Lung microvascular endothelial cell (primary cell): ENCODE measurements at places on chromosomes 12 and 14. TPM values are rescaled to one million over a fixed set of nuclear protein-coding genes. Genes with fewer than 3 reads are reported as not detected.

DNA sequence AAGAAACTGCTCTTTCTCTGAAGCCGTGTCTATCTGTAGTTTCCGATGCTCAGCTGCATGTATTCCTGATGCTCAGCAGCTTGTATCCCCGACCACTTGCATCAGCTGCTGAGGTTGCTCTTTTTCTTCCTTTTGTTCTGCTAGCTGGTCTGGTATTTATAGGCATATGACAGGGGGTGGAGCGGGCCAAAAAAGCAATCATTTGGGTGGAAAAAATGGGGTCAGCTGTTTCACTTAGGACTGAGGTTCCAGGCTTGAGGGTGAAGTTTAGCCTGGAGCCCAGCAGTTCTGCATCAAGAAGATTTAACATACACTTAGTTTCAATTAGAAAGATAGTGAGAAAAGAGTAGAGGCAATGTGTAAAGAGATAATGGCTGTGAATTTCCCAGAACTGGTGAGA, 23.6 kb upstream of the AMN1 start:
- no peak for DNase-seq

GRCh38 chr12:84732828-84733340, 179.7 kb downstream of the SLC6A15 start:
- no peak for DNase-seq

Gene PXN
- 52.5 and 56.2 TPM in 2 replicates for total RNA-seq

Gene HOXC4
- total RNA-seq: not detected in 2 replicates

DNA sequence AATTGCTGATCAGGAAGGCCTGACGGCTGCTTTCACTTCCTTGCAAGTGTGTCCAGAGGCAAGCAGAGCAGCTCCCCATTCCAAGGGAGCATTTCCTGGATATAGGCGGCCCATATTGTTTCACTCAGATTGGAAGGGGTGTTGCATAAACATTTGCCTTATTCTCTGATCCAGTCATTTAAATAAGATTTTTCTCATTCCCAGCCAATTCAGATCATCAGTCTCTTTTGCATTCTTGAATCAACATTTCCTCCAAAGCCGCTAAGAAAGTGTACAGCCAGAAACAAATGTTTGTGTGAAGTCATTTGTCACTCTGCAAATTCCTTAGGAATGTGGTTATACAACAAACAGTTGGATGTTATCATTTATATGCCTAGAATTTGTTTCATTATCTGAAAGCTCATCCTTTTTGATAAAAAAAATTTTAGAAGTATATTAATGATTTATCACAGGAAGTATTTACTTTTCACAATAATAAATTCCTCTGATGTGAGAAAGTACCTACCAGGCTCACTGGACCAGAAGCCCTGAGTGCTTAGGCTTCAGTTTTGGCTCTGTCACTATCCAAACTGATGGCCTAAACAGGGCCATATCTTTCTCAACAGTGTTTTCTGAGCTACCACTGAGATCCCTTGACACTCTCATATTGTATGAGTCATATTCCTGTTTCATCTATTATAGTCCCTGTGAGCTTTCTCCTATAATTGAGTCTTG, 379.6 kb downstream of the CCDC91 start:
- DNase-seq: no peak

GRCh38 chr12:22715254-22715653, 90.3 kb downstream of the ETNK1 start:
- DNase-seq: no peak

GRCh38 chr12:25253371-25254068, 2.8 kb upstream of the KRAS start:
- no peak for DNase-seq

DNA sequence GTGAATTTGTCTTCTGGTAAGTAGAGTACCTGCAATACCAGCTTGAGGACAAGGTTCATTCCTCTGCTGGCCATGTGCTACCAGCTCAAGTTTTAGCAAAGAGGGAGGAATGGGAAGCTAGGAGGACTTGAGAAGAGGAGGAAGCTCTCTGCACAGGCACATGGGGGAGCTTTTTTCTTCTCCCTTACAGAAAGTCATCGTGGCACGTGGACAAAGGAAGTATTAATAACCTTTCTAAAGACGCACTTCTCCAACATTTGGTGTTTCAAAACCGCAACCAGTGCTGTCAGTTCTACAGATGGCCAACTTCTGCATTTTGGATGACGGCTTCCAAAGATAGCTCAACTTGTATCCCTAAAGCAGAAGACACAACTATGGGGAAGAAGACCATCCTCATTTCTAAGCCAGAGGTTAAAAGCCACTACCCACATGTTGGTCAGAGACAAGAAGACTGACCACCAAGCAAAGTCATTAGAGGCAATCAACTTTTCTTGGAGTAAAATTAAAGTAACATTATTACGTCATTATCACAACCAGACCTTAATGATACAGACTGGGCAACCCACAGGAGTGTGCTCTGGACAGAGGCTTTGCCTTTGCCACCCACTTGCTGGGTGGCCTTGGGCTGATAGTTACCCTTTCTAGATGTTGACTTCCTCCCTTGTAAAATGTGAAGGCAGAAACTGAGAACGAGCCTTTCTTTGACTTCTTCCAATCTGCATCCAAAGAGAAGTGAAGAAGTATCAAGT, 12.3 kb upstream of the TMED10 start:
- DNase-seq: no peak

DNA sequence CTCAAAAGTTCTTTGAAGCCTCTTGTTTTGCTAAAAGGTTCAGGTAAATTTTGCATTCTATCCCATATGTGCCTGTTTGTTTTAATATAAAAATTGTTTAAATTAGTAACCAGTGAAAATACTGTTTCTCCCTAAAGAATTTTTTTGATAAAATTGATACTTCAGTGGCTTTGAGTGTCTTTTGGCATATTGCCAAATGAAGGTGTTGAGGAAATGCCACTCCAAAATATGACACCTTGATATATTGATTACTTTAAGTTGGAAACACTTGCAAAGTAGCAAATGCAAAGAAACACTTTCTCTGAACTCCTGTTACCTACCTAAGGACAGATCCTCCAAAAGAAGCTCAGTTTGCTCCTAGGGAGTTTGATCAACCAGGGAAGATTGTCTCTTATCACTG, 8.4 kb downstream of the STYX start:
- DNase-seq: no peak

- DNase-seq: peak; percentile 45
Observed at GRCh38 chr14:30656190-30656632, 34.1 kb downstream of the SCFD1 start.

- DNase-seq: no peak
Observed at GRCh38 chr12:44157359-44157758, 321.5 kb downstream of the TMEM117 start.

Gene LRP1-AS
- not detected in 2 replicates for total RNA-seq

Gene GLI1
- total RNA-seq: not detected in 2 replicates

DNA sequence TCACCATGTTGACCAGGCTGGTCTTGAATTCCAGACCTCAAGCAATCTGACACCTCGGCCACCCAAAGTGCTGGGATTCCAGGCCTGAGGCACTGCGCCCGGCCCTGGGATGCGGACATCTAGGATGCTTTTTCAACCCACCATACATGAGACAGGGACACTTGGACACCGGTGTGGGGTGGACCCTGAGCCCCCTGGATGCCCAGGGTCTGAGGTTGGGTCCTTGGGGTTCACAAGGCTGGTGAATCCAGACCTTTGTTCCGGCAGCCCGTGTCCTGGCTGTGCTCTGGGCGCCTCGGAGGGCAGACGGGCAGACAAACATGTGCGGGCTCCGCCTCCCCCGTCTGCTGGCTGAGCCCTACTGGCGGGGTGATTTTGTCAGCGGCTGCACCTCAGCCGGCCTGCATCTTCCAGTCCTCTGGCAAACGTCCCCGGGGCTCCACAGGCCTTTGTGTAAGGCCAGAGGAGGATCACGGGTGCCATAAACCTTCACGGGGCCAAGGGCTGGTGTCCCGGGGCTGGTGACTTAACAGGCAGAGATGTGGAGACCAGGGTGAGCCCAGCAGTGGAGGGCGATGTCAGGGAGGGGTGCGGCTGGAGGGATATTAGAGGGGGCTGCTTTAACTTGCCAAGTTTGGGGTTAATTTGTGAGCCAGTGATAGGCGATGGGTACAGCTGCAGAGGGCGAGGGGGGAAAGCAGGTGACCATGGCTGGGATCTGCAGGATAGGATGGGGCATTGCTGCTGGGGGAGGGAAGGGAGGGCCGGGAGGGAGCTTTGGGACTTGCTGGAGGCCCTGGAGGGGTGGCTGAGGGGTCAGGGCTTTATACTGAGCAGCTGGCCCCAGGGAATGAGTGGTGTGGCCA, 5.8 kb downstream of the ASPG start:
- no peak for DNase-seq

Gene ERP27
- total RNA-seq: 0.22 TPM in 1 of 2 replicates, not detected in the other

DNA sequence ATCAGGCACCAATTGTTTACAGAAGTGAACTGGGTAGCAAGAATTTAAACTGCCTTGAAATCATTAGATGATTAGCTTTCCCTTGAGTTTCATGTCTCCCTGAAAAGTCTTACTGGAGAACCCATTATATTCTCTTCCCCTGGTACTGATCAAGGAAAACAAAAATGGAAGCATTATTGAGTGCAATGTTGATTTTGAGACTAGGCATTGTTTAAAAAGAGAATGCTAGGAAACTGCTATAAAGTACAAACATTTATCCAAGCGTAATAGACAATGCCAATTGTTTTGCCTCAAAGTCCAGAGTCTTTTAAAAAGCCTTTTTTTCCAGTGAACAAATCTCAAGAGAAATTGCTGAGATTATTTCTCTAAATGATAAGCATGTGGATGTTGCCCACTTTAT, 197.0 kb downstream of the CCER1 start:
- peak; percentile 21 for DNase-seq

DNA sequence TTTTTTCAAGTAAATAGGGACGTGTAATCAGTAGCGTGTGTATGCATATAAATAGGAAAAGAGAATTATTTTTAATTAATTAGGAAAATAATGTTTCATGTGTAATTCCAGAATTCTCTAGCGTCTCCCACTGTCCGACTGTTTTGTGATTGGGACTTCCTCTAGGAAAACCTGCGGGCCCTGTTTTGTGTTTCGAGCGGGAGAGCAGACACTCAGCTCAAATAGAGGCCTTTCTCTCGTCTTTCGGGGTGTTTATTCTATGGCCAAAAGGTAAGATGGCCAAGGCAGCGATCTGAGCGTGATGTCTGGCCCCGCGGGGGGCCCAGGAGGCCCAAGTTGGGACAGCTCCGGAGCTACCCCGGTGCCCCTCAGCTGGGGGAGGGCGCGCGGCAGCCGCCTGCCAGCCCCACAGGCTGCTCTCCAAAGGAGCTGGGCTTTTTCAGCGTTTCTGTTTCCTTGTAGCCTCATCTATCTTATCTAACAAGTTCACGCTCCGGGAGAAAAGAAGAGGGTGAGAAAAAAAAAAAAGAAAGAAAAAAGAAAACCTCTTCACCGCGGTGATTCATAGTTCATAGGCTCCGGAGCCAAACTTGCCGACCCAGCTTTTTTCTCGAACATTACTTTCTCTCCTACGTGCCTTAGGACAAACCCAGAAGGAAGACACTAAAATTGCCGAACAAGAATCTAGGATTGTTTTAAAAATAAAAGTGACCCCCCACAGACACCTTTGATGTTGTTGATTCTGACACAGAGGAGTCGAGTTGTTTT, 7.5 kb upstream of the FOXG1 start:
- DNase-seq: no peak

- DNase-seq: no peak
Observed at GRCh38 chr12:107435072-107435471, 250.5 kb upstream of the PWP1 start.

Gene MAP1LC3B2
- 0.40 and 0.65 TPM in 2 replicates for total RNA-seq

DNA sequence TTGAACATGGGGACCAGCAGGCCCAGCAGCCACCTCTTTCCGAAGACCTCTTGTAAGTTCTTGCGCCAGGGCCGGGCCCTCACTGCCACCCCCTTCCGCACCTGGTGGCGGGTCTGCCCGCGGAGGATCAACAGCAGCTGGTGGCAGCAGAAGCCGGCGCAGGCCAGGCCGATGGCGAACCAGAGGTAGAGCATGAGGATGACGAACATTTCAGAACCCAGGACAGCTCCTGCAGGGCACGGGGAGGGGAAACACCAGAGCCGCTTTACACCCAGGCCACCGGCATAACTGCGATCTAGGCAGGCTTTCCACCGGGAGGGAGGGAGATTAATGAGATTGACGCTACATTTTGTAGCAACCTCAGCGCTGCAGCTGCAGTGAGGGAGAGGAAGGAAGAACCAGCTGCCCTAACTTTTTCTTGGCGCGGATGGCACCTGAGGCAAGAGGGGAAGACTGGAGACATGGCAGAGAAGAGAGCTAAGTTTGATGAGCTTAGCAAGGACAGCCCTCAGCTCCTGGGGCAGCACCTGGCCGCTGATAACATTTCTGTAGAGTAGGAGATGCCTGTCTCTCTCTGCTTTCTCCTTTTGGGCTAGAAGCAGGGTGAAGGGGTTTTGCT, 7.8 kb downstream of the ZDHHC22 start:
- peak; percentile 82 for DNase-seq

- no peak for DNase-seq
Observed at GRCh38 chr12:88951177-88951576, 370.9 kb upstream of the KITLG start.

Gene ERBB3
- total RNA-seq: under 0.01 and 0.22 TPM in 2 replicates

Gene AKAP5
- total RNA-seq: 0.20 and 0.22 TPM in 2 replicates

Gene STON2
- 49.0 and 175 TPM in 2 replicates for total RNA-seq

GRCh38 chr12:57299514-57300016, 48.6 kb upstream of the STAC3 start:
- DNase-seq: no peak

DNA sequence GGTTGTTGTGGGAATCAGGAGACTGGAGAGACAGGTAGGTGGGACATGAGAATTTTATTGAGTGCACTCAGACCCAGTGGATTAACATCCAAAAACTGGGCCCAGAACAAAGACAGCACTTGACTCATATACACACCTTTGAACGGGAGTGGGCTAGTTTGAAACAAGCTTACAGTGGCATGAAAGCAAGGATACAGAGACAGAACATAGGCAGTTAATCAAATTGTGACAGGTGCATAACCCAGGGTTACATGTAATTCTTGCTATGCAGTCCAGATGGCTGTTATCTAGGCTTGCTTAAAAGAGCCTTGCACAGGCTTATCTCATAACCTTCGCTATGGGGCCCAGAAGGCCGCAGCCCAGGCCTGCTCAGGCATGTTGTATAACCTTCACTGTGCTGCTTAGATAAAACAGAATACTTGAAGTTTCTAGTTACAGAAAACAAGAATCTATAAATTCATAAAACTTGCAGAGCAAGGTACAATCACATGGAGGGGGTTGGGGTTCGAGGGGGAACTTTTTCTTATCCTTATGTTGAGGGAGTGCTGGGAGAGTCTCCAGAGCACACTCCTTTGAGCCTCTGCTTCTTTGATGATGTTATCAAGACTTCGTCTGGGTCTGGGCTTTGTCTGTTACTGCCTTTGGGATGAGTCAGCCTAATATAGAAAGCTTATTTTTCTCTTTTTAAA, 81.7 kb downstream of the TNFAIP2 start:
- DNase-seq: peak; percentile 19

DNA sequence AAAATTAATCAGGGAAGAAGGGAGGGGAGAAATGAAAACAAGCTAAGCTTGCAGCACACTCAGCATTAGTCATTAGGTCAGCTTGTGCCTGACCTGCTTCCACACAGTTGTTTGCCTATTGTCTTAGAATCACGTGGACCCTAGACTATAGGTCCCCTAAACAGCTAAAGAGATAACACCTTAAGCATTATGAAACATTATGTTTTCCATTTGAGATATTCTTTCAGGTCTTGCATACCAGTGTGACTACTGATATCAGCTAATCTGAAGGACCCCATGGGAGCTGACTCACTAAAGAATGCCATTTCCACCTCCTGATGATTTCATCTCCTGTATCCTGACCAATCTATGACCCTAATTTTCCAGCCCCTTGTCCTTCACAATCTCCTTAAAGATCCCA, 154.1 kb upstream of the FUT8 start:
- peak; percentile 53 for DNase-seq
